Left renal pelvis (tissue), 4 donors: ENCODE measurements at places on chromosomes 5 and 9. TPM values are rescaled to one million over a fixed set of nuclear protein-coding genes. Genes with fewer than 3 reads are reported as not detected.

DNA sequence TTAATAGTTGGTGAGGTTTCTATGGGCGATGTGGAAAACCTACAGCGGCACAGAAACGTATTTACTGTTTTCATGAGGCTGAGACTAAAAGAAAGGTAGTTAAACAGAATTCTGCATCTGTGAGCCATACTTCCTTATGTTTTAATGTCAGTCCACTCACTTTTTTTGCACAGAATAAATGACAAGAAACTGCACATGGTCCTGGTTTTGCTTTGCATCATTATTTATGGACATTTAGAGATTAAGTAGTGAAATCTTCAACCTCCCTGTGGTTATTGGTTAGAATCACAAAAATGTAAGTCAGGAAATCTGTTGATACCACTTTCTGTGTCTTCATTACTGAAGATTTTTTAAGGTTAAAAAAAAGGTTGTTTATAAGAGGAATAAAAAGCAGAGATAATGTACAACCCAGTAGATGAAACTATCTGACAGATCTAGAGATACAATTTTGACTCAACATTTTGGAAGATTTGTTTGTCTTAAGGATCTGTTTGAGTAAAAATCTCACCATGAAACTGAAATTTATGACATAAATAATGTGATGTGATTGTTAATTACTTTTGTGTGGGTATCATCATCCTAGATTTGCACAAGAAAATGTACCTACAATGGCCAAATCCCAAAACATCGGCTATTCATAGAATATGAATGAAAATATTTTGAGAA is 2.4 kb downstream of the PRR16 start:
- DNase-seq = no peak

DNA sequence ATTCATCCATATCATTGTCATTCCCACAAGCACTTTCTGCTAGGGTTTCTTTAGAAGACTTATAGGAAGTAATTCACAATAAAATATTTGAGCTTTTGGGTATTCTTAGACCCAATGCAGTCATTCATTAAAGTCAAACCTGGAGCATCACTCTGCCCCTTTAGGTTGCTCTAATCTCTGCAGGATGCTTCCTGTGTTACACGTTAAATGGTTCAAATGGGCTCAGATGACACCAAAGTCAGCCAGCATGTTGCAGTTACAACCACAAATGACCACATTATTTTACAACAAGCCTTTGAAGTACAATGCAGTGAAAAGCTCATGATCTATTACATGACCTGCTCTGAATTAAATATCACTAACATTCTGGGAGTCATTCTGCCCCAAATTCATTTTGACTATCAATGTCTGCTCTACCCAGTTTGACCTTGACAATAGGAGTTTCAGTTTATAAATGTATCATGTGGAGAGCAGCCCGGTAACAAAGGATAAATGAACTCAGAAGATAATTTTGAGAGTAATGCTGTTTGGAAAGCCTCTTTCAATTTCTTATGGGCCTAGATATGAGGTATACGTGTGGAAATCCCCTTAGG is 668.6 kb upstream of the DMAC1 start:
- no peak for DNase-seq

DNA sequence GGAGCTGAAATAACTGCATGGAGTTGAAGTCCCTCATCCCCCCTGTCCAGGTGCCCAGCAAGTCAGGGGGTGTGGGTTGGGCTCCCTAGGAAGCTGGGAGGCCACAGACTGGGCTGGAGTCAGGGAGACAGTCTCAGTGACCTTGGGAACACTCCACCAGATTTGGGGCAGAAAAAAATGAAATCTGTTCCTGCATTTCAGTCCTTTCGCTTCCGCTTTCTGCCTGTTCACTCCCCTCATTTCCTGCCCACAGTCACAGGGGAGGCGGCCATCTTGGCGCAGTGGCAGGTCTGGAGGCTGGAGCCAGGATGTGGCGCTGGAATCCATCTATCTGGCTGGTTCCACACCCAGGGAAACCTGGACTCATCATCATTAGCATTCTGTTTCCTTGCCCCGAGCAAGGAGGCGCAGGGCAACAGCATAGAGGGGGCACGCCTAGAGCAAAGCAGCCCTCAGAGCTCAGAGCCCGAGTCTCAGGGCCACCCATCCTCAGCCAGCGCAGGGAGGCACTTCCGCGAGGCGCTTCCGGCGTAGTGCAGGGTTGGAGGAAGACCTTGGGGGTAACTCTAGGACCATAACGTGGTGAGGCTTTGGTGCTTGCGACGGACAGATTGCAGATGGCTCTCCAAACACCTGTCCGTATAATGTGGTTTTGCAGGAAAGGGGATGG is 86.2 kb upstream of the HSPA9 start:
- no peak for DNase-seq

DNA sequence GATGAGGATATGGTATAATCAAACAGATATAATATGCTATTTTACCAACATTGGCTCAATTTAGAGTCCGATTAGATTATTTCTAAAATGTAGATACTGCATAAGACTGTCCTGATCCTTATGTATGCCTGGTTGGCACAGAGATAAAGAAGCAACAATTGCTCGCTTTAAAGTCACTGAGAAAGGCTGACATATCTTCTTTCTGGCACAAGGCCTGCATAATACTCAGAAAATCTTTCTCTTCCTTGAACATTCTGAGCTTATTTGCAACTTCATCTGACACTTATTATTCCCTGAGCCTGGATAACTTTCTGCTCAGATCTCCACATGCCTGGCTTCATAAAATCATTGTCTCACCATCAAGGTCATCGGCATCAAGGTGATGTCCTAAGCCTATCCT is 219.3 kb upstream of the CDH9 start:
- no peak for DNase-seq

Gene GGTA1
- polyA plus RNA-seq = 5.7 TPM

Gene MYMK
- not detected for polyA plus RNA-seq

Gene SHLD3
- 5.5 TPM for polyA plus RNA-seq
